ENCODE measurements at places on chromosomes 11 and 22. TPM values are rescaled to one million over a fixed set of nuclear protein-coding genes. Genes with fewer than 3 reads are reported as not detected.

Gene C11orf65
- total RNA-seq, result 0.30 TPM

DNA sequence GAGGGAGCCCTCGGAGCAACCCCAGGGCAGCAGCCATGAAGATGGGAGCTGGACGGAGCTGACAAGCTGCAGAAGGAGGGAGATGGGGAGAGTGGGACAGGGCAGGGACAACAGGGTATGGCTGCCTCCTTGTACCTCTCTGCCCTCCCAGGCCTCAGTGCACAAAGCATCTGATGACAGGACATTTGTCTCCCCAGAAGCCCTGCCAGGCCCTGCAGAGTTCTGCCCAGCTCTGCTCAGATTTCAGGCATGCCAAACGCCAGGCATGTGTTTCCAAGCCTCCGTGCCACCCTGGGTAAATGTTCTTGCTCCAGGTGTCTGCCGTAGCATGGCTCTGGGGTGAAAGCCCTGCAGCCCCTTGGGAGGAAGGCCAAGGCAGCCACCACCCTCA, 1.1 kb upstream of the IFITM10 start:
- no peak for DNase-seq

Gene TEX12
- 0.75 TPM for total RNA-seq

Gene RFPL3
- not detected for total RNA-seq

- peak; percentile 94 for DNase-seq
Observed at GRCh38 chr22:20509344-20510047, 2.1 kb downstream of the MED15 start.

DNA sequence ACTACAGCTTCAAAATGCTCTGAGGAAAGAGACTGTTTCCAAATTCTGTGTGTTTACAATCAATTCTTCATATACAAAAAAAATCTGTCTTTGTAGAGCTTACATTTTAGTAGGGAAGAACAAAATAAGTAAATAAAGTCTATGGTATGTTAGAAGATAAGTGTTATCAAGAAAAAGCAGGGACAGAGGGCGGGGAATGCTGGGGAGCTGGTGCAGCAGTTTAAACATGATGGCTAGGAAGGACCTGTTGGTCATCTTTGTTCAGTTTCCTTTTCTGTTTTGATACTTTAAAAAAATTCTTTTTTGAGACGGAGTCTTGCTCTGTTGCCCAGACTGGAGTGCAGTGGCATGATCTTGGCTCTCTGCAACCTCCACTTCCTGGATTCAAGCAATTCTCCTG, 16.1 kb downstream of the TMEM25 start:
- DNase-seq, result no peak

GRCh38 chr22:27654546-27655445, 146.8 kb downstream of the MN1 start:
- no peak for DNase-seq

- no peak for DNase-seq
Observed at GRCh38 chr11:64799623-64800302, 3.3 kb downstream of the MAP4K2 start.

DNA sequence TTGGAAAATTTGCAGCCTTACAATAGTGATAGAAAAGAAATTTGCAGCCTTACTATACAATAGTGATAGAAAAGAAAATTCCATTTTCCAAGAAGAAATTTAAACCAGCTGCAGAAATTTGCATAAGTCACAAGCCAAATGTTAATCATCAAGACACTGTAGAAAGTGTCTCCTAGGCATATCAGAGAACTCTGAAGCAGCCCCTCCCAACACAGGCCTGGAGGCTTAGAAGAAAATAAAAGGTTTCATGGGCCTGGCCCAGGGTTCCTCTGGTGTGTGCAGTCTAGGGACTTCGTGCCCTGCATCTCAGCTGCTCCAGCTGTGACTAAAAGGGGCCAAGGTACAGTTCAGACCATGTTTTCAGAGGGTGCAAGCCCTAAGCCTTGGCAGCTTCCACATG, 6.0 kb downstream of the OR4A16 start:
- DNase-seq, result no peak

DNA sequence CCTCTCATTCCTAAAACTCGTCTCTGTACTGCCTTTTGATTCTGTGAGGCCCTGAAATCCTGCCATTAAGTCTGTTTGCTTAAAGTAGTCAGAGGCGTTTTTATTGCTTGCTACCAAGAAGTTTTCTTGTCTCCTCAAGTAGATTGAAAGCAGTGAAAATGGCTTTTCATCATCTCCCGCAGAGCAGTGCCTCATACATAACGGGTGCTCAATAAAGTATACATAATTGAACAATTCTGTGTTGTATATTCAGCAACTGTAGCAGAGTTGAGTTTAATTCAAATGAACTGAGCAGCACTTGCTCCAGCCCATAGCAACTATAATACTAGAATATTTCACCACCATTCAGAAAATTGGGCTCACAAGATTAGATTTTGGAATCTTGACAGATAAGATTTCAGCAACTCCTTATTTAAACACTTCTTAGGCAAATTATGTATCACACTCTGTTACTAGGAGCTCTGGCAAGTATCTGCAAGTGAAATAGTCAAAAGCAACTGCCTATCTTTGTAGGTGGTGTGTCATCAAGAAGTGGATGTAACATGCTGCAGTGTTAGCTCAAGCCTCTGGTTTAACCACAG, 20.0 kb downstream of the FIBIN start:
- no peak for DNase-seq

Gene C11orf16
- not detected for total RNA-seq

DNA sequence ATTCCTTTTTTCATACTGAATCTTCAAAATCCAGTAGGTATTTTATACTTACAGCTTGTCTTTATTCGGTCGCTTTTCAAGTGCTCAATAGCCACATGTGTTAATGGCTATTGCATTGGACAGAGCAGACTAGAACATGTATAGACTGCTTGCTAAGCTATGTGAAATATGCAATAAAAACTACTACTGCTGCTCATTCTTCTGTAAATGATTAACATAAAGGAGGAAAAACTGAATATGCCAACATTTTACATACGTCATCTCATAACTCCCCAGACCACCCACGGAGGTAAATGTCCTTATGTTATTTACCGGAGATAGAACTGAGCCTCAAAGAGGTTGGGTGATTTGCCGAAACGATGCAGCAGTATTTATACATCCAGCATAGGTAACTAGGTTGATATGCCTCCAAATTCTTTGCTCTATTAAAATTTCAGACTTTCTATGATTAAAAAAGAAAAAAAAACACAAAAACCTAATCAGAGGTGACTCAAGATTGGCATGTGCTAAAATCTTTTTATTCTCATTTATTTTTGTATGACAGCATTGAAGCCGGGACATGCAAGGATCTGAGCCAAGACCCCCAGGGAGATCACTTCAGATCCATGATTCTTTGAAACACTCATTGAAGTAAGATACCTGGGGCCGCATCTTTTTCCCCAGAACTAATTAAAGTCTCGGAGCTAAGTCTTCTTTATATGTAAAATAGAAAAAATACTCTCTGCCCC, 78.5 kb upstream of the OR5AK2 start:
- DNase-seq, result no peak

GRCh38 chr11:83403691-83404389, 117.7 kb upstream of the CCDC90B start:
- no peak for DNase-seq

DNA sequence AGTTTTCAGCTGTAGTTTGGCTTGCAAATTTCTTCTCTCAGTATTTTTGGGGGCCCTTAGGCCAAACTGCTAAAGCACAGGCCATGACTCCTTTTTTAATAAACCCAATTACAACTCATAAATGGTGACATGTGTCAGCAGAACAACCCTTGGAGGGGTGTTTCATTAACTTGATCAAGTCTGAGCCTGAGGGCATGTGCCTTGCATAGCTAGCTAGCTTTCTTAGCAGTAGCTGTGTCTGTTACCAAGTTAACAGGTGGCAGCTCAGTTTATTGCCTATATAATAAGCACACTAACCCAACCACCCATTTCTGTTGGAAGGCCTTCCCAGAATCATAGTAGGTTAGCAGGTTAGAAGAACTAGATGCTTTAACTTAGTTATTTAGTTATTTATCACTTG, 950.3 kb upstream of the CCDC90B start:
- DNase-seq, result no peak

GRCh38 chr11:120172054-120172911, 34.4 kb upstream of the TRIM29 start:
- peak; percentile 66 for DNase-seq

GRCh38 chr11:77821349-77821851, 456 bp downstream of the AAMDC start:
- DNase-seq, result peak; percentile 83

- peak; percentile 75 for DNase-seq
Observed at GRCh38 chr22:47190276-47190956, 428.0 kb downstream of the TBC1D22A start.

- DNase-seq, result peak; percentile 53
Observed at GRCh38 chr22:47300698-47301405, 538.4 kb downstream of the TBC1D22A start.

- DNase-seq, result no peak
Observed at GRCh38 chr11:104813532-104813931, 84.7 kb downstream of the CASP12 start.

DNA sequence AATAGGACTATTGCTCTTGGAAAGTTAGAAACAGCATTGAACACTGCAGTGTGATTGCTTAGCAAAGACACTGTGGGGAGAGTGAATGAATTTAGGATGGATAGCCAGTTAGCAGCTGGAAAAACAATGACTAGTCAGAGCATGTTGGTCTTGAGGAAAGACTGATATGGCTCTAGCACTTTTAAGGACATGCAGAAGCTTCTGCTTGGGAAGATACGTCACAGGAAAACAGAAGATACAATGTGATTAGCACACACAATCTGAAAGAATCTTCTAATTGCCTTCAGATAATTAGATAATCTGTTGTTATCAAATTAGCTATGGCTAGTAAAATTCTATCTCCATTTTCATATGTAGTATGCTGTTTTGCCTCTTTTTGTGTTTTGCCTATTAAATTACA, 530.7 kb upstream of the CHORDC1 start:
- no peak for DNase-seq

GRCh38 chr22:32478994-32479393, 4.4 kb downstream of the FBXO7 start:
- DNase-seq, result no peak

Gene LRRC4C
- total RNA-seq, result not detected

DNA sequence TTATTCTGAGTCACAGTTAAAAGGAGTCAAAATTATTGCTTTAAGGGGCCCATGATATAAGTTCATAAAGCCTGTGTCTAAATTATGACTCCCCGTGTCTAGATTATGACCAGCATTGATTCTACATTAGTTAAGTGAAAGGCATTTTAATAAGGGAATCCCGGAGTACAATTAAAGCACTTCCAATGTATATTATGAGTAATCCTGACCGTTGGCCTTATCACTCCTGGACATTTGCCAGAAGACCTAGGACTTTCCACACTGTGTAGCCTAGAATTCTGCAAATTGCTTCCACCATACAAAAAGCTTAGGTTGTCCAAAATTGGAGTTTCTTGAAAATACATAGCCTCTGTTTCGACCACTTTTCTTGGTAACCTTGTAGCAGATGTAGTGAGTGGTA, 1292.6 kb downstream of the LRRC4C start:
- no peak for DNase-seq

- no peak for DNase-seq
Observed at GRCh38 chr22:27063406-27063805, 406.0 kb downstream of the MIAT start.

Gene C1QTNF4
- total RNA-seq, result 3.5 TPM

DNA sequence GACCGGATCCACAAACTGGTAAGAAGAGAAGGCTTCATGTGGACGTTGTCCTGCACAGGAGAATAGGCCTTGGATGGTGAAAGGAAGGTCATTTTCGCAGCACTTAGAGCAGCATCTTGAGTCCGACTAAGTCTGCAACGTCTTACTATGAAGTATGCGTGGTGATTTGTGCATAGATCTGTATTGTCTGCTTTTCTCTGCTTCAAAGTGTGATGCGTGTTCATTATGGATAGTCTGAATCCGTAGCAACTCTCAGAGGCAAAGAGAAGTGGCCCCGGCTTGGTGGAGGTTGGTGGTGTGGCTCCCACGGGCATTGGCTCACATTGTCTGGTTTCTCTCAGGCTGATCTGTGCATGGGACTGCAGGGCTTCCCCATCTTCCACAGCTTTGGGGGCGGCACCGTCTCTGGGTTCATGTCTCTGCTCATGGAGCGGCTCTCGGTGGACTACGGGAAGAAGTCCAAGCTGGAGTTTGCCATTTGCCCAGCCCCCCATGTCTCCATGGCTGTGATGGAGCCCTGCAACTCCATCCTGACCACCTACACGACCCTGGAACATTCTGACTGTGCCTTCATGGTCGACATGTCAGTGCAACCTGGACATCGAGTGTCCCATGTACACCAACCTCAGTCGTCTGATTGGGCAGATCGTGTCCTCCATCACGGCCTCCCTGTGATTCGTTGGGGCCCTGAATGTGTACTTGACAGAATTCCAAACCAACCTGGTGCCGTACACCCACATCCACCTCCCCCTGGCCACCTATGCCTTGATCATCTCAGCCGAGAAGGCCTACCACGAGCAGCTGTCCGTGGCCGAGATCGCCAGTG, 21.5 kb downstream of the LRRC74B start:
- DNase-seq, result no peak

Gene DCDC1
- not detected for total RNA-seq

Gene CD3D
- total RNA-seq, result 0.44 TPM

DNA sequence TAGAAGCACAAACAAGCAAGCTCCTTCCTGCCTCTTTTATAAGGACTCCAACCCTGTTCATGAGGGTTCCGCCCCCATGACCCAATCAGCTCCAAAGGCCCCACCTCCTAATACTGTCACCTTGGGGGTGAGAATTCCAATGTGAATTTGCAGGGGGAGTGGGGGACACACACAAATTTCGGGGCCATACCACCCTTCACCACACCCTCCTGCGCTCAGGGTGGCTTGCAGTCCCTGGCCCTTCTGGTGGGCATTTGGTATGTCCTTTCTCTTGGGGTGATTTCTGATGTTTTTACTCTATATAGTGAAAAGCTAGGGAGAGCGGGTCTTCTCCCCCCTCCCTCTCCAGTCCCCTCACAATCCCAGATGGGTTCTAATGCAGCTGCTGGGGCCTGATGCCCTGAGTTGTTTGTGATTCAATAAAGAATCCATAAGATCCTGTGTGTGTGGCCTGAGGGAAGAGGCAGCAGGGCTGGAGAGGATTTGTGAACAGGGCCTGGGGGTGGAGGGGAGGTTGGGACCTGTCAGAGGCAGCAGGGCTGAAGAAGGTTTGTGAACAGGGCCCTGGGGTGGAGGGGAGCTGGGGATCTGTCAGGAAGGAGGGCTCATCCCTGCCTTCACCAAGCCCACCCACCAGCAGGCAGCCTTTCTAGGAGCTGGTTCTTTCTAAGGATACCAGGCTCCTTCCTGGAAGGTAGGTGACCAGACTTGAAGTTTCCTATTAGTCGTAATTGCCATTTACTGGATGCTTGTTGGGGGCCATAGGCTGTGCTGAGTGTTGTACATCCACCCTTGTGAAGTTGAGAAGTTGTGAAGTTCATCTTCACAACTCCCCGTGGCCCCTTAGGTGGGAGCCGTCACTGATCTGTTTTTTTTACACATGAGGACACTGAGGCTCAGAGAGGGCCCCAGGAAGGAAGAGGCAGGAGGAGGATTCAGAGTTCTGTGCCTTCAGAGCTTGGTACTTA, 7.9 kb downstream of the SLC35C1 start:
- no peak for DNase-seq

- DNase-seq, result no peak
Observed at GRCh38 chr22:46482056-46482675, 55.3 kb downstream of the CELSR1 start.

- no peak for DNase-seq
Observed at GRCh38 chr22:42074132-42074811, at the start of gene PHETA2. TSS of gene PHETA2 (plus strand) at chr22:42074248. CDS start at chr22:42077294, 3,046 bp downstream.

Gene PNPLA2
- 76.9 TPM for total RNA-seq
